ENCODE measurements at places on chromosomes 5 and 9.
A peak's percentile ranks its signal among the peaks of the same experiment; 100 is the strongest.

DNA sequence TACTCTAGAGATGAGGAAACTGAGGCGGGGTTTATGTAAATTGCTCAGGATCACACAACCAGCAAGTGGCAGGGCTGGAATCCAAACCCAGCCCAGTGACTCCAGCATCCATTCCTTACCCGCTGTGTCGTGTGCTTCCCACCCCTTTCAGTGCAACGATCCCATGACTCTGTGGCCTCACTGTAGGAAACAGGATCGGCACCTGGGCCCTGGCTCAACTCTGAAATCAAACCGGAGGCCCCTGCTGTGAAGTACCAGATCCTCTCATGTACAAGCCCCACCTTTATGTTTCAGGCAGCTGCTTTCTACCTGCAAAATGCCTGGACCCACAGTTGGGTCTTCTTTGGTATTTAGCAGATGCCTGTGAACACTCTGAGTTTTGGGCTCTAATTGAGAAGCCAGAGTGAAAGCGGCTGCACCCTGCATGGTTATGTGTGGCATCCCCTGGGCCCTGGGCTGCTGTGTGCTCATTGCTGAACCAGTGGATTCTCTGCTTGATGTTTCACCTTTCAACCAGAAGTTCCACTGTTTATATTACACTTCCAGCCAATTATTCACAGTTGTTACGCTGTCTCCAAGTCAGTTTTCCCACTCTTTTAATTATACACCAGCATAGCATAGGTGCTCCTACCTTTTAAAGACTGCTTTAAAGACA, 36.7 kb downstream of the ABLIM3 start:
- peak; percentile 46 for DNase-seq

GRCh38 chr5:88659529-88660263, 223.3 kb downstream of the MEF2C start:
- no peak for DNase-seq

- no peak for DNase-seq
Measured at GRCh38 chr9:105693435-105694189, 729 bp upstream of the TMEM38B start.

GRCh38 chr5:652023-652515, 39.9 kb downstream of the CEP72 start:
- no peak for DNase-seq

DNA sequence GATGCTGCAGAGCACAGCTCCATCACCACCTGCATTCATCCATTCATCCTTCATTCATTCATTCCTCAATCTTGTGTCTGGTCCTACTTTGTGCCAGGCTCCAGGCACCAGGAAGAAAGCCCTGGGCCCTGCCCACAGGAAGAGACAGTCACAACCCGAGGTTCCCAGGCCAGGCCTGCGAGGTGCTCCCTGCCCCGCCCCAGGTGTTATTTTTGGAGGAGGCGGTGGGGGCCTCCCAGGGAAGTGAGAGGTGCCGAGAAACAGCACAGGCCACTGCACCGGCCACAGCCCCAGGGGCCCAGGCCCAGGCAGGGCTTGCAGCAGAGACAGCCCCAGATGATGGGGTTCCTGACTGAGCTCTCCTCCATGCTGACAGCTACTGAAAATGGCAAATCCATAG, 33.4 kb downstream of the VAV2 start:
- DNase-seq = peak; percentile 17
